ENCODE measurements at places on chromosomes 2 and 18. TPM values are rescaled to one million over a fixed set of nuclear protein-coding genes. Genes with fewer than 3 reads are reported as not detected.

The PSD4 gene
- total RNA-seq = 0.52 TPM

The DYNC2LI1 gene
- 31.3 TPM for total RNA-seq

The CDH7 gene
- 15.1 TPM for total RNA-seq

The POTEE gene
- 0.11 TPM for total RNA-seq

The CNRIP1 gene
- total RNA-seq = 23.9 TPM

The TBC1D8 gene
- 21.3 TPM for total RNA-seq

The M1AP gene
- total RNA-seq = not detected

The DES gene
- not detected for total RNA-seq

The KYNU gene
- 0.57 TPM for total RNA-seq

The DYNAP gene
- total RNA-seq = not detected

The ARHGAP15 gene
- 1.3 TPM for total RNA-seq
